ENCODE measurements at places on chromosomes 1 and 21.

GRCh38 chr1:26404641-26405040 is 6.0 kb upstream of the LIN28A start:
- DNase-seq, result no peak

- DNase-seq, result no peak
Measured at GRCh38 chr1:247387096-247387495, 28.9 kb upstream of the NLRP3 start.

- no peak for DNase-seq
Measured at GRCh38 chr1:201128476-201128875, 1.5 kb upstream of the ASCL5 start.

GRCh38 chr1:12475947-12476346 is 142.1 kb downstream of the DHRS3 start:
- DNase-seq, result no peak

DNA sequence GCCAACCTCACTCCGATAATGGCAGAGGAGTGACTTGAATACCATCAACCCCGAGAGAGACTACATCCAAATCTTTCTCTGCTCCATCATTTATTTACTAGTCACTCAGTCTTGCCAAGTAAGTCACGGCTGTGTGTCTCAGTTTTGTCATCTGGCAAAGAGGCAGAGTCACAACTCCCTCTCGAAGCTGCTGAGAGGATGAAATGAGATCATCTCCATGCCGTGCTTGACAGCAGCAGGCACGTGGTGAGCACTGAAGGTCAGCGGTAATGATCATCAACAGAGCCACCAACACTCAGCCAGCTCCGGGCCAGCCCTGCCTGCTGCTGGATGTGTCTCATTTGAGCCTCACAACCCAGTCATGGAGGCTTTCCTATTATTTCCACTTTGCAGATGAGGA is 19.9 kb downstream of the ALDH4A1 start:
- DNase-seq, result no peak

- DNase-seq, result no peak
Measured at GRCh38 chr1:55043726-55044125, 4.4 kb downstream of the PCSK9 start.

GRCh38 chr1:111690306-111690617 is 48.9 kb downstream of the INKA2 start:
- no peak for DNase-seq

- no peak for DNase-seq
Measured at GRCh38 chr1:7561936-7562728, 209.0 kb upstream of the VAMP3 start.

DNA sequence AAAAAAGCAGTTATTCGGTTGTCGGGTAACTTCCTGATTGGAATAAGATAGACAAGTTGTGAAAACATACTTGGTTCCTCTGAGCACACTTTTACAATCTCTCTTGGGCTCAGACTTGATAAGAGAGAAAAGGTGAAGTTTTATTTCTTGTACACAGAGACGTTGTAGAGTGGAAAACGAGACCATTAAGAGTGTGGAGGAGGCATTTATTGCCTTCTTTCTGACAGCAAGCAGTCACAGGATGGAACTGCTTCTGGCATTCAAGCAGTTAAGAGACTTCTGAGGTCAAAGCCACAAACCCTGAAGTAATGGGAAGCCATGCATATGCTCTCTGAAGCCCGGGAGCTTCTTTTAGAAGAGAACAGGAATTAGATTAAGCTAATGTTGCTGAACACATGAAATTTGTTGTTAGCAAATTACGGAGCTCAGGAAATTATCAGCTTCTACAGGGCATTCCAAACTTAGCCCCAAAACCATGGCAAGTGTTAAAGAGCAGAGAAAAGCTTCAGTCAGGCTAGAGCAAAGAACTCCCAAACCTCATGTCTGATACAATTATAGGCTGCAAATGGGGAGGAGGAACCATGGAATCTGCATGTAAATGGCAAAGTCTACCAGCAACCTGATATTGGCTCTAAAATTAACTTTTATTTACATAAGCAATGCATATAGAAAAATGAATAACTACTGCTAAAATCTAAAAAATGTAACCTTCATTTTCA is 26.0 kb downstream of the S1PR1 start:
- DNase-seq, result peak; percentile 36

DNA sequence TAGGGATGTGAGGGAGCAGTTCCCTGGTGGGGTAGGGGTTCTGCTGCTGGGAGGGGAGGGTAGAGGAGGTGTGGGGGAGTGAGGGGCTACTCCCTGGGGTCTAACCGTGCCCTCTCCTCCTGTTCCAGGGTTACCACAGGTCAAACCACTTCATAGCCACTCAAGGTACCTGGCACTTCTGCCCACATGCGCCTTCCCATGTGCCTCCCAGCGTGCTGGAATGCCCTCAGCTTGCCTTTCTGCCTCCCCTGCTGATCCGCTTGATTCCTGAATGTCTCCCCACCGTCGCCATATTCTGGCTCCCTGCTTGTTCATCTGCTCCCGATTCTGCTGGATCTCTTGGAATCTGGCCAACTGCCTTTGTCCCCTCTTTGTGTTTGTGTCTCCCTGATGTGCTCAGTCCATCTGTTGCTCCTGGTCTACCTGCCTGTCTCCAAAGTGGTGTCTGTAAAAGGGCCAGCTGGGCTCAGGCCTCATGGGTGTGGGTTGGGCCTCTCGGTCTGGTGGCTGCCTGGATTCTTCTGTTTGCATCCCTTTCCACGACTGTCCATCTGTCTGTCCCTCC is 74.4 kb downstream of the PTPRU start:
- no peak for DNase-seq

DNA sequence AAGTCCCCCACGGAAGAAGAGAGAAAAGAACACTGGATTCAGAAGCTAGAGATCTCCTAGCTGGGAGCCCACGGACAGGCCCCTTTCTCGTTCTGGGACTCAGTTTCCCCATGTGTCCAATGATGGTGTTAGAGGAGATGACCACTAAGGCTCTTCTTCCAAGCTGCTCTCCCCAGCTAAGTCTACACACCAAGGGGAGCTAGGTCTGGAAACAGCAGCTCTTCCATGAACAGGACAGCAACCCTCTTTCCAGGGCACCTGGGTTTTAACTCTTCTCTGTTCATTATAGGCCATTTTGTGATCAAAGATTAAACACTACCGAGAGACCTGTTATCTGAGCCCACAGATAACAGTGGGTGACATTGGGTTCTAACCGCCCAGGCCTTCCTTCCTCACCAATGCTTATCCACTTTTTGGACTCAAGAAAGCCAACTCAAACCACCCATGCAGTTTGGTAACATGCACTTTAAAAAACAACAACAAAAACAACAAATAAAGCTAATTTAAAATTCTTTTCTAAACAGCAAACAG is 85.9 kb downstream of the MRPL37 start:
- DNase-seq, result no peak

DNA sequence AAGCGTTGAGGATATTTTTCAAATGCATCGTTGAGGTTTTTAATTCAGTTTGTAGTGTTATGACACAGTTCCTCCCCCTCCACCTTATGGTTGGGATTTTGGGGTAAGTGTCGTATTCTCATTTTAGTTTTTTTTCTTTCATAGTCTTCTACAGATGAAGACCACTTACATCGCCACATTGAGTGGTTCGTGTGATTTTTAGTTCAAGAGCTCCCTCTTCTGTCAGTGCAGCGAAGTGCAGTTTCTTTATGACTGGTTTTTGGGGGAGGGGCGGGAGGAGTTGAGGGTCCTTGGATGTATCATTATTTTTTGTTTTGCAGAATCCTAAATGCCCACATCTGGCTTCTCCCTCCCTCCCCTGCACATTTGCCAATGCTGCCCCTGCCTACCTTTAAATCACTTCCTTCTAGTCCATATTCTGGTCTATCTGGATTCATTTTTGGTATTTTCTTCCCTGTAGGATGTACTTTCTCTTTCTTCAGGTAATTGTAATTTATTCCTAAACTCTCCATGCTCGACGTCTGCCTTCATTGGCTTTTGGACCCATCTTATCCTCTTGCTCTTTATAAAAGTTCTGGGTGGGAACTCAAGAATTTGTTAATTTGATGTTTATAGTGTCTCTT is 433.1 kb downstream of the CAMTA1 start:
- DNase-seq, result peak; percentile 57

DNA sequence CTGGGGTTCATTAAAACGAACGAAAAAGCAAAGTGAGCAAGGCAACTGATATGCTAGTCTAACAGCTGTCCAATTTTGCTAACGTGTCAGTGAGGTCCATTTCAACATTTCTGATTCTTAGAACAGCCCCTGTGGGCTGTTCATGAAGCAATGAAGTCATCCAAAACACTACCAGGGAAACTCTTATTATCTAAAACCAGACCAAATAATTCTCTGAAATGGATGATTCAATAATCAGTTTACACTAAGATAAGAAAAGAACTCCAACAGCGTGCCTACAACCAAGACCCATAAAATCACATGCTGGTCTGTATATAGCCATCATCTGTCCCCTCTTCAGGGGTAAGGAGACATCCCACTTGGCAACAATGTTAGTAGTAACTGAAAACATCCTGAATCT is 122.7 kb downstream of the TGFBR3 start:
- DNase-seq, result no peak
